ENCODE measurements at places on chromosomes 5 and 9. TPM values are rescaled to one million over a fixed set of nuclear protein-coding genes. Genes with fewer than 3 reads are reported as not detected.

Gene SPATA31C2
- total RNA-seq = not detected

Gene FAM163B
- total RNA-seq = not detected

Gene TMEFF1
- total RNA-seq = 0.29 TPM

Gene BAAT
- not detected for total RNA-seq

Gene TMEM174
- total RNA-seq = not detected

Gene MARCOL
- total RNA-seq = not detected

Gene PIP5KL1
- 1.7 TPM for total RNA-seq

Gene NME5
- not detected for total RNA-seq

Gene KLF4
- 1.0 TPM for total RNA-seq

Gene GEMIN5
- 23.2 TPM for total RNA-seq

Gene URM1
- total RNA-seq = 65.1 TPM

Gene PKD2L2
- not detected for total RNA-seq

Gene RANBP3L
- total RNA-seq = 0.13 TPM

Gene AGTPBP1
- total RNA-seq = 25.9 TPM

Gene PCDHB10
- 0.07 TPM for total RNA-seq

Gene CCL27
- not detected for total RNA-seq

Gene ANKRD31
- 0.13 TPM for total RNA-seq

Gene C9orf43
- 0.76 TPM for total RNA-seq

Gene PAPPA
- total RNA-seq = not detected

Gene CAMK4
- 5.1 TPM for total RNA-seq

Gene SMIM32
- total RNA-seq = not detected

Gene ADRA1B
- 0.53 TPM for total RNA-seq

Gene RASGRF2
- 0.64 TPM for total RNA-seq

Gene PCSK1
- total RNA-seq = not detected

Gene OSMR
- not detected for total RNA-seq

Gene FAM53C
- 24.9 TPM for total RNA-seq

Gene PCDHB7
- not detected for total RNA-seq

Gene F2RL2
- not detected for total RNA-seq

Gene SLCO6A1
- not detected for total RNA-seq

Gene SPINK7
- total RNA-seq = not detected

Gene TRIM23
- 11.7 TPM for total RNA-seq

Gene PFN3
- not detected for total RNA-seq

Gene GABRA6
- total RNA-seq = not detected

Gene PCDHA9
- total RNA-seq = not detected

Gene SLC46A2
- total RNA-seq = not detected

Gene MAN2A1
- 48.6 TPM for total RNA-seq

Gene PCAT7
- not detected for total RNA-seq

Gene SELENOP
- not detected for total RNA-seq

Data from activated B cell treated with CpG ODN at 0.5 μM for 24 hours (primary cell).